ENCODE measurements at places on chromosomes 16 and 17. TPM values are rescaled to one million over a fixed set of nuclear protein-coding genes. Genes with fewer than 3 reads are reported as not detected.

The TNFSF13 gene
- 6.4 TPM for total RNA-seq

The TUBB3 gene
- total RNA-seq: 3.4 TPM

The MYO15A gene
- total RNA-seq: 0.24 TPM

DNA sequence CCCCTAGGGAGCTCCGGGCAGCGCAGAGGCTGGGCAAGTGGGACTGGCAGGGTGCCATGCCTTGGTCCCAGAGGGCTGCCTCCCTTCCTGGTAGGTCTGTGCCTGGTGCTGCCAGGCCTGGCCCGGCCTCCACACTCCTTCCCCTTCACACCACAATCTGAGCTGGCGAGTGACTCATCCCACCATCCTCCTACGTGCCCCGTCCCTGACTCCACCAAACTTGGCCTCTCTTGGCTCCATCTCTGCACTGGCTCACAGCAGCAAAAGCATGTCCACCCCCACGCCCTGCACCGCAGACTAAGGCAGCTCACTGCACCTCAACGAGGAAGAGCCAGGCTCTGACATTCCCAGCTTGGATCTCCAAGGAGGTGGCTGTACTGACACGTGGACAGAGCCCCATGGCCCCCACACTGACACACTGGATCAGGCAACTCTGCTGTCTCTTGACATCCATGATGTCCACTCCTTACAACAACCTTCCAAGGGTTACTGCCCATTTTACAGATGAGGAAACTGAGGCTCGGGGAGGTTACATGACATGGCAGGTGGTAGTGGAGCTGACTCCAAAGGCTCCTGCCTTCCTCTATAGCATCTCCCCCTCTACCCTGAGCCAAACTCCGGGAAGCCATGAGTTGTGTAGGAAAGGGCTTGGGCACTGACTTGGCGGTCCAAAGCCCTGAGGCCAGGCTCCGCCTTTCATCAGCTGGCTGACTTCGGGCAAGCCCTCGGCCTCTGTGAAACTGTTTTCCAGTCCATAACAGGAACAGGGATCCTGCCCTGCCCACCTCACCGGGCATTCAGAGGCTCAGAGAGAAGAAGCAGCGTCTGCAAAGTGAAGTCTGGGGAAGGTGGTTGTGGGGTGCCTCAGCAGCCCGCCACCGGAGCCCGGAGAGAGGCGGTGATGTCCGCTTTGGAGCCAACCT, 20.1 kb upstream of the KRT19 start:
- no peak for DNase-seq

DNA sequence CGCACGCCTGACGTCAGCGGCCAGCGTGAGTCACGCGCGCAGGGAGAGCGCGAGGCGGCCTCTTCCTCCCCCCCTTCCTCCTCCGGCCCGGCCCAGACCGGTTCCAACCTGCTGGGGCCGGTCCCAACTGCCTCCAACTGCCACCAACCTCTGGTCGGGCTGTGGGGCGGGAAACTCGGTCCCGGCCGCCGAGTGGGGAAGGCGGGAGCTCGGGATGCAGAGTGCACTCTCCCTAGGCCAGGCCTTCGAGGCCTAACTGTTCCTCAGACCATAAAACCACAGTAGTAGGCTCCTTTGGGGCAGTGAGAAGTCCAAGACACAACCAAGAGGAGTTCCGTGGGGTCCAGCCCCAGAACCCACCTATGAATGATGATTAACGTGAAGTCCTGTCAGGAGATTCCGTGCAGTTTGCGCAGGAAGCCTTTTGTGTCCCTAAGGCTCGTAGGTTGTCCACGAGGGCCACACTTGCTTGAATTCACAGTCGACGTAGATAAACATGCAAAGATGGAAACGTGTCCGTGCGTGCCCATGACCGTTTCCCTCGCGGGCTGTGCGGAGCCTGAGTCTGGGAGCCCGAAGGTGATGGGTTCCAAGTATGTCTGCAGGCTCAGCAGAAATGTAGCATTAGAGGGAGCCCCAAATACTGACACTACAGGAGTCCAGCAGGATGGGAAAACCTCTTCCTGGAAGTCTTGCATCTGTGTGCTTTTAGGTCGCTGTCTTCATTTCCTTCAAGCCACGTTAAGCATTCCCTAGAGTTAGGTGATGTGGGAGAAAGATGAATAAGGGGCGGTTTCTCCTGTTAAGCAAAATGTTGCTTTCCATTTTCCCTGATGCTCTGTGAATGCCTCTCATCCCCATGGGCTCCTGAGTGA, 647 bp downstream of the UNK start:
- DNase-seq: no peak

DNA sequence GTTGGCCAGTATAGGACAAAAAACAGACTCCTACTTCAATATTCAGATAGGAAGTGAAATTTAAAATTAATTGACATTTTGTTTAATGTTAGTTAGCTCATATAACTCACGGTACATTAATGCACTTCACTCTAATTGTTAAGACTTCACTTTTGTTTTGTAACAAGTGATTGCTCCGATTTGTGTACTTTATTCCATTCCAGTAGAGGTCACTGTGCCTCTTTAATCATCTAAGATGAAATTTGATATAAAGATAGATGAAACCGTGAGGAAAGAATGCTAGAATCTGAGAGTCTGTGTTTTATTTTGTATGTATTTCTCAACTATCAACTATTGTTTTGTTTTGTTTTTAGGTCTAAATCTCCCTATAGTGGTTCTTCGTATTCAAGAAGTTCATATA, 29.0 kb downstream of the RBBP6 start:
- no peak for DNase-seq

DNA sequence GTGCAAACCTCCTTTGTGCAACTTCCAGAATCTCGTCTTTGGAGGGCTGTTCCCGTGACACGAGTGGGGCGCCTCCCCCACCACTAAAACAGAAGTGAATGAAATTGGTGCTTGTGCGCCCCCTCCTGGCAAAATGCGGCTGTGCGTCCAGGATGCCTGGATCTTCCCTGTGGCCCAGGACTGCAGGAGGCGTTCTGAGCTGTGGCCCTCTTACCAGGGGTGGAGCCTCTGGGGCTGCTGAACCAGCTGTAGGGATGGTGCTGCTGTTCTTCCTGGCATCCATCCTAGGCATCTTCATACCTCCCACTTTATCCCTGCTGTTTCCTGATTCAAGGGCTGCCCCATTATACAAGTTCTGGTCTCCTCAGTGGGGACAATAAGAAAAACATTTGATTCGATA, 18.5 kb upstream of the NAGLU start:
- DNase-seq: no peak

- no peak for DNase-seq
Measured at GRCh38 chr17:4944554-4945175, 3.7 kb downstream of the PFN1 start.

- DNase-seq: no peak
Measured at GRCh38 chr16:25126820-25127232, 15.3 kb downstream of the LCMT1 start.

GRCh38 chr16:78896280-78896679, 704.3 kb downstream of the MAF start:
- DNase-seq: no peak

- no peak for DNase-seq
Measured at GRCh38 chr16:74607962-74608356, 1.0 kb upstream of the GLG1 start.

- DNase-seq: no peak
Measured at GRCh38 chr16:10614685-10615084, 34.3 kb upstream of the EMP2 start.

GRCh38 chr17:77718669-77718961, 239.9 kb upstream of the TNRC6C start:
- no peak for DNase-seq

DNA sequence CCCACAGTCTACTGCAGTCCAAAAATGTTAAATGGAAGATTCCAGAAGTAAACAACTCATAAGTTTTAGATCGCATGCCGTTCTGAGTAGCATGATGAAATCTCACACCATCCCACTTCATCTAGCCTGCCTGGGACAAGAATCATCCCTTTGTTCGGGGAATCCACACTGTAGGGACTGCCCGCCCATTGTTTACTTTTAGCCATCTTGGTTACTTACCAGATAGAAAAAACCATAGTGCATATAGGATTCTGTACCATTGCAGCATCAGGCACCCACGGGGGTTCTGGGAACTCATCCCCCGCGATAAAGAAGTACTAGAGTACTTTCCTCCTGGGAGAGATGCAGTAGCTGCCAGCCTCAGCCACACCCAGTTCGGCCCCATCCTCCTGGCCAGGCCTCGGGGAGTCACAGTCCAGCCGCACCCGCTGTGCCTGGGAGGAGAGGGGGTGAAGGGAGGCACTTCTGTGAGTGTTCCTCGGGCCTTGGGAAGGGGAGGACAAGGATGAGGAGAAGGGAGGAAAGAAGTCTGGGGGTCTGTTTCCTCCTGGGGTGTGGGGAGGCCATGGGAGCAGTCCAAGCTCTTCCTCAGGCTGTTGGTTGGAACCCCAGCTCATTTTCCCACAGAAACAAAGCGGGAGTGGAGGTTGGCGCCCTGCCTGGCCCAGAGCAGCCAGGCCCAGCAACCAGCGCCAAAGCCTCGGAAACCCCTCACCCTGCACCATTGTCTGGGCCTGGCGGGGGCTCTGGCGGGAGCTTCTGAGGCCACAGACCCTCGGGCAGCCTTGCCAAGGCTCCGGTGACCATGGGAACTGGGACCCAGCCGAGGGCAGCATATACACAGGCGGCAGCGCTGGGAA, 8.9 kb downstream of the TRIM47 start:
- no peak for DNase-seq

GRCh38 chr16:78591682-78592103, 492.2 kb downstream of the WWOX start:
- DNase-seq: no peak

All from thymus (tissue), 14 donors.